ENCODE measurements at places on chromosomes 1 and 21.

GRCh38 chr1:3162322-3162882 is 93.4 kb downstream of the PRDM16 start:
- no peak for DNase-seq

DNA sequence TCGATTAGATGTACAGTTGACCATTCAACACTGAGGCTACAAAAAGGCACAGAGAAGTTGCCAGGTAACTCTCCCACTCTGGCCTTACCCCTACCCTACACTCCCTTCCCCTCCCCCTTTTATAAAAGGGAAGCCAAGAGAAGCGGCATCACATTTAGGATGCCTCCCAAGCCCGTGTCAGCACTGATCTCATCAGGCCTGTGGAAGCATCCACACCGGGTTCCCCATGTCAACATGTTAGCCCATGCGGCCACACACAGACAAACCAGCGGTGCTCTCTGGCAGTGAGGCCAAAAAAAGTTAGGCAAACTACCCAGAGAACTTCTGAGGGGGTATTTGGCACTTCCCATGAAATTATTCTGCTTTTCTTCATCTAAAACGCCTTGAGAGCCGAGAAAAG is 29.9 kb downstream of the BCAR3 start:
- DNase-seq = no peak

DNA sequence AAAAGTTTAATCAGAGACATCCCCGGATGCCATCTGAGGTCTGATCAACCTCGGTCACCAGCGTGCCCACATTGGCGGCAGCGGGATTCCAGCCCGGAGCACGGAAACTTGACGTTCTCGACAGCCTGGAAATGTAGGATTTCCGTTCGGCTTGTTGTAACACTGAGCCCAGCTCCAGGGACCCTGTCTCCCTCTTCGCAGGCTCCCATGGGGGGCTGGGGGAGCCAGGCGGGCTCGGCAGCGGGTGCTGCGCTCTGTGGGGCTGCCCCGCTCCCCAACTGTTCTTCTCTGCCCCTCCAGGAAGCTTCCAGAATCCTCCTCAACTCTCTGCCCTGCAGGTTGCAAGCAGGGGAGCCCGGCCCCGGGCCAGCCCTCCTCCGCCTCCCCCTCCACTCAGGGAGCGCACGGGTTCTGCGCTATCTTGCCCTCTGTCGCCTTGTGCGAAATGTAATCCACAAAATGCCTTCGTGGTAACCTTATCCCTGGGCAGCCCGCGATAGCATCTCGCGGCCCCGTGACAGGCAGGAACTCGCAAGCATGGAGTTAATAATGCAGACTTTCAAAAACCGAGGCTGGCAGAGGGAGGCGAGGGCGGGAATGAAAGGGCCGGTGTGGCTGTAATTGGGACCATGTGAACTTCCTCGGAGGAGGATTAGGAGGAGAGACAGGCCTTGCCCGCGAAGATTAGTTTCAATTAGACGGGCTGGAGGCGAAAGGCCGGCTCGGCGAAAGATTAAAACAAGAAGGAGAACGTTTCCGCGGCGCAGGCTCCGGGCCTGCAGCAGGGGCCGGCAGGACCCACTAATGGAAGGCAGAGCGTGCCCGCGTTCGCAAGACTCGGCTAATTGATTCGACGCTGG is 53.9 kb upstream of the TTC34 start:
- DNase-seq = no peak

DNA sequence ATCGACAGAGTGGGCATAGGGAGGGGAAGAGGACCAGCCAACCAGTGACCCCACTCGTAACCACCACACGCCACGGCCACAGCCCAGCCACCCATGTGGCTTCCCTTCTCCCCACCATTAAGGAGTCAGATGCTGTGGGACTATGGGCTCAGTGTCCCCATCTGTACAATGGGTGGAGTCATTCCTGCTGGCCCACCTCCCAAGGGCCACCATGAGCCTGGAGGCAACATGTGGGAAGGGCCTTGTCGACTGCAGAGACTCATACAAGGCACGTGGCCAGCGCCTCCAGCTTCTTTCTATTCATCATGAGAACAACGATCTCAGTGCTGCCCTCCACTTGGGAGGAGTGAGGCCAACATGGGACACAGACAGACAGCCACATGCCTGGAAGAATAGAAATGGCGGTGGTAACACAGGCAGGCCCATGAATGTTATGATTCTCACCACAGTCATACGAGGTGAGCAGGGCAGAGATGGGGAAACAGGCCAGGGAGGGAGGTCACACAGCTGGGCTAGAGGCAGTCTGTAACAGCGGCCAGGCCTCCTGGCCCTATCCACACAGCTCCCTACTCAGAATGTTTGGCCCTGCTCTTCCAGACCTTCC is 16.1 kb downstream of the LRP8 start:
- no peak for DNase-seq

DNA sequence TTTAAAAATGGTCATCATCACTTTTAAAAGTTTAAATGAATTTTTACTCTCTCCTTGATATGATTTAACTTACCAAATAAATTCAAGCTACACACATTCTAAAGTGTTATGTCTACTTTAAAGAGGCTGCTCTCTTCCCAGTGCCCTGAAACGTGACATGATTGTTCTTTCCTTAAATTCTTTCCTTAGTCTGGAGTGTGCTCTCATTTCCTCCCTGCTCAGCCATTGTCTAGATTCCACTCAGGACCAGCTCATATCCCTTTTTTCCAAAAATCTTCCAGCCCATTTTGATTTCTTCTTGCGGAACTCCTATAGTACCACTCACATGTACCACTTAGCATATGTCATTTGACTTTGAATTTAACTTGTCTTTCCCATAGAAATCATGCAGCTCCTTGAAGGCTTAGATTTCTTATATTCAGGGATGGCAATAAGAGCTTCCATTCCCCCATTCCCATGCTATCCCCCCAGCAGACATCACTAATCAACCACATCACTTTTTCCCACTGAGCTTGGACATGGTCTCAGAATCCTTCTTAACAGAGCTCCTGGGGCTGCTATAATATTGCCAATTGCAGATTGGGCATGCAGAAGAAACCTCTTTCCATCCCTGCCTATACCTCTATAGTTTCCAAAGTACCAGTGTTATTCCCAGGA is 54.7 kb upstream of the ITPKB start:
- DNase-seq = no peak

DNA sequence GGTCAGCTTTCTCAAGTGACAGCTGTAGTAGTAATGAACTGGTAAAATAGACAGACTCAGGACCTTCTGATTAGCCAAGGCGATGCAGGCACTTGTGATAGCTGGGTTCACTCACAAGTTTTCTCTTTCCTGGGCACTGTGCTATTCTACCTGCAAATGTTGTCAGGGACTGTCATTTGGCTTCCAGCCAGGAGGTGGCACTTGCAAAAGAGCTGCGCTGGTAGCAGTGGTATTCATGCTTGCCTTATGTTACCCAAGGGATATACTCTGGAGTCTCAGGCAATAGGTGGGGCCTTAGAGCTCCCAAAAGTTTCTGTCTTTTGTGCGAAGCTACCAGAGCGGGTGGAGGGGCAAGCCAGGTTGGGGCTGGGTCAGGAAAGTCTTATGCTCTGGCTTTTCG is 23.5 kb downstream of the IFI44 start:
- no peak for DNase-seq

- no peak for DNase-seq
Observed at GRCh38 chr1:161000736-161001480, 20.0 kb downstream of the F11R start.
